Heart right ventricle (tissue), 16 donors: ENCODE measurements at places on chromosomes 4 and X. TPM values are rescaled to one million over a fixed set of nuclear protein-coding genes. Genes with fewer than 3 reads are reported as not detected.

ARX gene
- polyA plus RNA-seq: not detected

GC gene
- polyA plus RNA-seq: not detected

CCNI gene
- polyA plus RNA-seq: 30.8 TPM

GPRIN3 gene
- 1.7 TPM for polyA plus RNA-seq

PTPN13 gene
- polyA plus RNA-seq: 1.9 TPM

NPY2R gene
- 0.07 TPM for polyA plus RNA-seq

DNA sequence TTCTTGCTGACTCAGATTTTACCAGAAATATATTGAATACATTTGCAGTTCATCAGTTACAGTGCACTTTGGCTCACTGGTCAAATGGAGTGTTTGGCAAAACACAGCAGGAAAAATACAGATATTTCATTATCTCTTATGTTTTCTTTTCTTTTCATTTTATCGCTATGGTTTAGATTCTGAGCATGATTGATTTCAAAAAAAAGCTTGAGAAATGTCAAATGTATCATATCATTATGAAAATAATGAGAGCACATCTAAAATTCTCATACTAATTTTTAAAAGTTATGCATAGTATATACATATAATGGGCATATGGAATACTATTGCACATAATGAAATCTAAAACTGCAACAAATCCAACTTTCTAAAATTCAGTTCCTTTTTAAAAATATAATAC is 593.8 kb upstream of the PCDH7 start:
- no peaks in the 10 kb centered on the region for H3K36me3 ChIP-seq
- H3K27me3 ChIP-seq: no peaks in the 10 kb centered on the region
- H3K4me1 ChIP-seq: no peaks in the 10 kb centered on the region
- H3K27ac ChIP-seq: no peak overlapping the region

GRCh38 chrX:23497919-23498318 is 163.3 kb downstream of the PTCHD1 start:
- no peak overlapping the region for H3K4me3 ChIP-seq
- no peak for DNase-seq
- H3K27ac ChIP-seq: no peak overlapping the region
- H3K4me1 ChIP-seq: no peaks in the 10 kb centered on the region

- no peak overlapping the region for H3K4me3 ChIP-seq
- no peak for DNase-seq
- peaks cover 60% of the 10 kb centered on the region for H3K27me3 ChIP-seq
- no peak overlapping the region for H3K27ac ChIP-seq
- H3K4me1 ChIP-seq: no peaks in the 10 kb centered on the region
These were observed 22.5 kb upstream of the JAKMIP1 start for GRCh38 chr4:6222761-6223292.

DNA sequence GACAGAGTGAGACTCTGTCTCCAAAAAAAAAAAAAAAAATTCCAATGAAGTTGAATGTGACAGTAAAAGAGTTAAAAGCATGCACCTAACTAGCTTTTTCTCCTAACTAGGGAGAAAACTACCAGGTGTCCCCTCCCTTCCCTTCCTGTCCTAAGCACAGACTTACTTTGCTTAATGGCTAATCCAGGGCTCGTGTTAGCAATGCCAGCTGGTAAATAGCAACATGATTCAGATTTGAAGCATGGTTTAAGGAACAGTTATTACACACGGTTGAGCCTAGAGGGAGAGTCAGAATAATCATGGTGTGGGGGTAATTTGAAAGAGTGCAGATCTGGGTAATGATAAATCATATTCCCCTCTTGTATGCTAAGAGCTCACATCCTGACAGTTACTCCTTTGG is 338.3 kb downstream of the STIM2 start:
- no peaks in the 10 kb centered on the region for H3K27me3 ChIP-seq
- H3K4me3 ChIP-seq: no peak overlapping the region
- no peaks in the 10 kb centered on the region for H3K36me3 ChIP-seq
- DNase-seq: no peak

GRCh38 chr4:7530932-7531639 is 96.4 kb upstream of the PSAPL1 start:
- no peak overlapping the region for H3K4me3 ChIP-seq
- H3K36me3 ChIP-seq: no peaks in the 10 kb centered on the region
- no peak overlapping the region for H3K27ac ChIP-seq
- no peaks in the 10 kb centered on the region for H3K27me3 ChIP-seq
- H3K4me1 ChIP-seq: no peaks in the 10 kb centered on the region
- DNase-seq: no peak

- DNase-seq: no peak
- H3K4me1 ChIP-seq: no peaks in the 10 kb centered on the region
- H3K4me3 ChIP-seq: no peak overlapping the region
- no peaks in the 10 kb centered on the region for H3K36me3 ChIP-seq
- no peak overlapping the region for H3K27ac ChIP-seq
- no peaks in the 10 kb centered on the region for H3K27me3 ChIP-seq
These were observed 157.9 kb upstream of the DKK2 start for GRCh38 chr4:107194005-107194404.

- no peak for DNase-seq
- H3K4me3 ChIP-seq: no peak overlapping the region
- H3K27ac ChIP-seq: no peak overlapping the region
- no peaks in the 10 kb centered on the region for H3K27me3 ChIP-seq
These were observed 3.7 kb downstream of the PPP1R3F start for GRCh38 chrX:49273181-49273727.

GRCh38 chr4:94406668-94407437 is 44.9 kb upstream of the PDLIM5 start:
- peak overlapping the region; percentile 85 for H3K27ac ChIP-seq
- peak; percentile 83 for DNase-seq
- H3K27me3 ChIP-seq: no peaks in the 10 kb centered on the region
- no peak overlapping the region for H3K4me3 ChIP-seq
- no peaks in the 10 kb centered on the region for H3K36me3 ChIP-seq

DNA sequence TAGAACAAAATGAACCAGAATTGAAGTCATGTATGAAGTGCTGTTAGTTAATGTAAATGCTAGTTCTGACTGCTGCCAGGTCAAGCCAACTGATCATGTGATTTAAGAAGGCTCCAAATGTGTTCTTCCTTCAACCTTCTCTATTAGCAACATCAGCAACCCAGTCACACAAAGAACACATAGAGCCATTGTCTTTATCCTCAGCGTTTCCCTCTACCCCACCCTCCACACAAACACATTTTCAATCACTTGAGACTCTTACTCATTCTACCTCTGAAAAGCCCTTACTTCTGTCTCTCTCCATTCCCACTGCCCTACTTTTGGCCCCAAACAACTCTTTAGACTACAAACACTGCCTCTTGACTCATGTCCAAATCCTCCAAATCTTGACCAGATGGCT is 89.7 kb upstream of the KDR start:
- H3K4me1 ChIP-seq: no peaks in the 10 kb centered on the region
- H3K4me3 ChIP-seq: no peak overlapping the region
- H3K27ac ChIP-seq: no peak overlapping the region
- no peaks in the 10 kb centered on the region for H3K36me3 ChIP-seq

- H3K27me3 ChIP-seq: no peaks in the 10 kb centered on the region
- H3K36me3 ChIP-seq: no peaks in the 10 kb centered on the region
- H3K4me1 ChIP-seq: peaks cover 3% of the 10 kb centered on the region
- H3K27ac ChIP-seq: no peak overlapping the region
These were observed 138.9 kb downstream of the DCLK2 start for GRCh38 chr4:150217192-150217591.

DNA sequence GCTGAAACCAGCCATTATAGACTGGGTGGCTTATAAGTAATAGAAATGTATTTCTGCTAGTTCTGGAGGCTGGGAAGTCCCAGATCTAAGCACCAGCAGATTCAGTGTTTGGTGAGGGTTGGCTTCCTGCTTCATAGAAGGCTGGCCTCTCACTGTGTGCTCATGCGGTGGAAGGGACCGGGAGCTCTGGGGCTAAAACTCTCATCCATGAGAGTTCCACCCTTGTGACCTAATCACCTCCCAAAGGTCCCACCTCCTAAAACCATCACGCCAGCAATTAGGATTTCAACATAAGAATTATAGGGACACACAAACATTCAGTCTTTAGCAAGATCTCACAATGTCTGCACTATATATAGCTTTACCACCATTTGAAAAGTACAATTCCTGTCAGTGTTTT is 215.2 kb downstream of the CBR4 start:
- no peak overlapping the region for H3K4me3 ChIP-seq
- H3K27ac ChIP-seq: no peak overlapping the region
- DNase-seq: no peak
- H3K4me1 ChIP-seq: peaks cover 20% of the 10 kb centered on the region
- H3K36me3 ChIP-seq: no peaks in the 10 kb centered on the region

DNA sequence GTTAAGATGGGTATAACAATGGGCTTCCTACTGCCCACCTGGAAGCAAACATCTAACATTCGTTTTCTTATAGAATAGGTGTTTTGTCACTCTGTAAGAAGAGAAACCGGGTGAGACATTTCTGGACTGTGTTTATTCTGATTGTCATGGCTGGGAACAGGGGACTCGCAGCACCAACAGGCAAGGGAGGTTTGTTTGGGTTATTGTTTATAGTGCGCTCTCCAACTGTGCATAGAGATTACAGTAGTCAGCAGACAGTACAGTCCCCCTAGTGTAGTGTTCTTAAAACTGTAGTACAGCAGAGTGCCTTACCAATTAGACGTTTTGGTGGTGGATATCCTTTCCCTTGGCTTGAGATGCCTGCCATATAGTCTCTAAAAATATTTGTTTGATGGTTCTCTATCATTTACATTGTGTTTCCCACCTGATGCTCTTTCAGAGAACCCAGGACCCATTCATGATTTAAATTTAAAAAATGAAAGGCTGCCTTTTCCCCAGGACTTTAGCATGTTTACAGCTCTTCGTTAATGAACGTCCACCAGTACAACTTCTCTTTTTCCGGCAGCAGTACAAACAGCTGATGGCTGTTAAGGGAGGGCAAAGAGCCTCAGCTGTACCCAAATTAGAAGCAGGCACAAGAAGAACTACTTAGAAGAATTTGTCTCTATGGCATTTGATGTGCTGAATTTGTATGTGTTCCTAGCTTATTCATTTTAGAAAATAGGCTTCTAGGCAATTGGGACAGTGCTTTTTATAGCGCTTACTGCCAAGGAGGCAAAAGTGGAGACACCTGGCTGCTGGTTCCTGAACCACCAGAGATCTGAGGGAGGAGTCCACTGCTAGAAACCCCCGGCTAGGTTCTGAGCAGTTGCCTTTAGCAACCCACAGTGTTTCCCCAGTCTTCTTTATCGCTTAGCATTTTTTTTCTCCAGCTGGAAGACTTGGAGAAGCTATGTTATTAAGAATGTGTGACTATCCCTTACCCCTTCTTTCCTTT is 1.0 kb upstream of the RNF150 start:
- peaks cover 6% of the 10 kb centered on the region for H3K27me3 ChIP-seq
- no peak for DNase-seq
- peak overlapping the region; percentile 20 for H3K27ac ChIP-seq
- H3K4me3 ChIP-seq: no peak overlapping the region

- H3K36me3 ChIP-seq: no peaks in the 10 kb centered on the region
- H3K4me1 ChIP-seq: peaks cover 12% of the 10 kb centered on the region
- H3K27me3 ChIP-seq: no peaks in the 10 kb centered on the region
- peak overlapping the region; percentile 88 for H3K4me3 ChIP-seq
- no peak overlapping the region for H3K27ac ChIP-seq
- no peak for DNase-seq
These were observed 1.2 kb downstream of the CTSO start for GRCh38 chr4:155952501-155952901.

- H3K4me3 ChIP-seq: no peak overlapping the region
- DNase-seq: no peak
- peaks cover 26% of the 10 kb centered on the region for H3K27me3 ChIP-seq
- H3K4me1 ChIP-seq: no peaks in the 10 kb centered on the region
- H3K27ac ChIP-seq: no peak overlapping the region
These were observed 69.2 kb upstream of the ADRA2C start for GRCh38 chr4:3697033-3697432.

DNA sequence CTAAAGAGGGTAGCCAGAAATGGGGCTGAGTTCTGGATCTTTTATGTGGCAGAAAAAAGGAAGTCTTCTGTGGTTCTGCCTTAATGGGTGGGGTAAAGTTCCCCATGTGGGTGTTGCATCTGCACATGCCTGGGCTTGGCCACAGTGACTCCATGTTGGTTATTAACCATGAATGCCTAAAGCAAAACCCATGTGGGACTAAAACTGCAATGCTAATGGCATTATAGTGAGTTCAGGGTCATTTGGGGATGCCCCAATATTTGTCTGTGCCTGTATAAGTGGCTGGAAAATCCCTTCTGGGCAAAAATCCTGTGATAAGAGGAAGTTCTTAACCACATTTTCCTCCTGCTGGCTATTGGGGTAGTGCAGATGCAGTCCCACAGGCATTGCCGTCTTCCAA is 857.4 kb downstream of the FAT4 start:
- no peak overlapping the region for H3K4me3 ChIP-seq
- no peaks in the 10 kb centered on the region for H3K27me3 ChIP-seq
- no peaks in the 10 kb centered on the region for H3K4me1 ChIP-seq

GRCh38 chr4:6264225-6264540 is 5.5 kb upstream of the WFS1 start:
- H3K27ac ChIP-seq: no peak overlapping the region
- no peaks in the 10 kb centered on the region for H3K36me3 ChIP-seq
- no peak overlapping the region for H3K4me3 ChIP-seq
- DNase-seq: peak; percentile 51

DNA sequence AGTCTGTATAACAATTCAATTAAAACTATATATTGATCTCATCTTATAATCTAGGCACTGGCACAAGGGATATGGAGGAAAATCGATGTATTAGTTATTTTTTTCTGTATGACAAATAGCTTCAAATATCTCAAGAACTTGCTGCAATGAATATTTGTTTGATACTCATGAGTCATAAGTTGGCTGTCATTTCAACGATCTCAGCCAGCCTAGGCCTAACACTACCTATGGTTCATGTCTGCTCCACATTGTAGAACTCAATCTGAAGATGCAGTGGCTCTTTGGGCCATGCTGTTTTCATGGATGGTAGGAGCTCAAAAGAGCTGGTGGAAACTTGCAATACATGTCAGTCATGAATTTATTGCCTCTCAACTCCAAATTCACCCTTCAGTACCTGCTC is 44.7 kb downstream of the MAGEB17 start:
- no peak overlapping the region for H3K4me3 ChIP-seq
- no peak for DNase-seq
- H3K4me1 ChIP-seq: no peaks in the 10 kb centered on the region

GRCh38 chr4:53688186-53688790 is 97.0 kb upstream of the LNX1 start:
- H3K27ac ChIP-seq: no peak overlapping the region
- H3K27me3 ChIP-seq: no peaks in the 10 kb centered on the region
- DNase-seq: no peak
- H3K4me1 ChIP-seq: no peaks in the 10 kb centered on the region
- H3K4me3 ChIP-seq: no peak overlapping the region
- no peaks in the 10 kb centered on the region for H3K36me3 ChIP-seq

DNA sequence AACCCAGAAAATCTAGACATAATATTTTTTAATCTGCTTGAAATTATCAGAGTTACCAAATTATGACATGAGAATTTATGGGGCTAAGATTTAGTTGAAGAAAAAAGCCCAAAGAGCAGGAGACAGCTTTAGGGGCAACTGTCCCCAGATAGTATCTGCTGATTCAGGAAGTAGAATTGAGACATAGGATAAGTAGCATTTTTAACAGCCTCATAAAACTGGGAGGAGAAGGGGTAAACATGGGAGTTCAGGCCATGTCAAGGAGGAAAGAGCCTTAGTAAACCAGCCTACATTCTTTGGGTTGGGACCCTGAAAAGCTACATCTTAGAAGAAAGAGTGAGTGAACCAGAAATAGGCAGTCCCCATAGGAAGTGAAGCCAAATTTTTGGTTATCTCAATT is 9.7 kb upstream of the RAB28 start:
- peaks cover 26% of the 10 kb centered on the region for H3K27me3 ChIP-seq
- H3K4me1 ChIP-seq: no peaks in the 10 kb centered on the region
- no peak for DNase-seq
- H3K27ac ChIP-seq: no peak overlapping the region
